ENCODE measurements at places on chromosomes 1 and 21.

- DNase-seq: no peak
Measured at GRCh38 chr1:53258216-53258615, 19.9 kb upstream of the MAGOH start.

- no peak for DNase-seq
Measured at GRCh38 chr1:209318181-209319056, 265.1 kb upstream of the CAMK1G start.

DNA sequence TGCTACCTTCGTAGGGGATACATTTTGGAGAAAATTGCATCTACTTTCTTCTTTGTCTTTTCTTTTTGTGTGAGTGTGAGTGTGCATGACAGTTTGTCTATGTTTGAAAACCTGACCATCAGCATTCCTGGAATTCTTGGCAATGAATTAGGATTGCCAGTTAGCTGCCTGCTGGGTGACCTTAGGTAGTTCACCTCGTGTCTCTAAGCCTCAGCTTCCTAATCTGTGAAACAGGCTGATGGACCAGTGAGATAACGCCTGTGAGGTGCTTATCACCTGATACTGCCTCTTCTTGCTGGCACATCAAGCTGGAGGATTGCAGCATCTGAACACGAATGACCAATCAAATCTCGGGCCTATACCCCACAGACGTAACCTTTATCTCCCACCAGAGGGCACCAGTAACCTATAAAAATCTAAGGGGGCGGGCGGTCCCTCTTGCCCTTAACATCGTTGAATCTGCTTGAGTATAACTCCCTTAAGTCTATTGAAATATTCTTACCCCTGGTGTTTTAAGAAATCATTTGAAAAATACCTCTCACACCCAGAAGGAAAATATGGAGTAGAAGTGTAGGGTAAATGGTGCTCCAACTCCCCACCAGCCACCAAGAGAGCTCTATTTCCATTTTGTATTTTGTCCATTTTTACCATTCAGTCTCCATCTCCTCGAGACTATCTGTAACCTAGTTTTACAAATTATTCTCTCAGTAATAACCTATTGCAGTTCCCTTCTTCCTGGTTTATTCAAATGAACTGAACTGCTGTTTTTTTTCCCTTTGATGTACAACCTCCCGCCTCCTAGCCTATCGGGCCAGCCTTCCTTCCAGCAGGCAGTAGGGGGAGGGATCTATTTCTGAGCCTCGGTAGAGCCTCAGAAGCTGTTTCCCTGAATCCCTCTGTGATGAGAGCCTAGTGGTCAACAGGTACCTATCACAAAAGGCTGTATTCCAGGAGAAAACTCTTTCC, 49.7 kb downstream of the MDM4 start:
- no peak for DNase-seq

GRCh38 chr1:99279525-99279924, 15.2 kb downstream of the PLPPR4 start:
- DNase-seq: no peak

- no peak for DNase-seq
Measured at GRCh38 chr1:41639332-41639936, 155.0 kb upstream of the EDN2 start.

- DNase-seq: peak; percentile 16
Measured at GRCh38 chr1:42380586-42381279, at the start of gene RIMKLA. TSS of gene RIMKLA (plus strand) at chr1:42380792. CDS start at chr1:42380935, 143 bp downstream.

- no peak for DNase-seq
Measured at GRCh38 chr1:172724765-172725613, 66.1 kb downstream of the FASLG start.

DNA sequence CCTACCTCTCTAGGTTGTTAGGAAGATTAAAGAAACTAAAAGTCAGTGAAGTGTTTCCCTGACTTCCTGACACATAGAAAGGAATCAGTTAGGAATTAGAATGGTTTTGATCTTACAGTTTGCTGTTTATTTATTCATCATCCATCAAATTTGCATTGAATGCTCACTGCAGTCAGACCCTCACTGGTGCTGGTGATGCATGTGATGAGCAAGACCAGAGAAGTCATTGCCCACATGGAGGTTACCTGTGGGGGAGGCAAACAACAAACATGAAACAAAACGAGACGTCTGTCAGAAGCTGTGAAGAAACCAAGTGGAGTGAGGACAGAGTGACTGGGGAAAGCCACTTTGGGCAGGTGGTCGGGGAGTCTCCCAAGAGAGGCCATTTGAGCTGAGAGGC, 6.4 kb downstream of the CTPS1 start:
- DNase-seq: no peak

GRCh38 chr1:208179263-208179816, 64.8 kb downstream of the PLXNA2 start:
- no peak for DNase-seq

GRCh38 chr1:47663286-47663685, 225.4 kb downstream of the FOXD2 start:
- DNase-seq: no peak

DNA sequence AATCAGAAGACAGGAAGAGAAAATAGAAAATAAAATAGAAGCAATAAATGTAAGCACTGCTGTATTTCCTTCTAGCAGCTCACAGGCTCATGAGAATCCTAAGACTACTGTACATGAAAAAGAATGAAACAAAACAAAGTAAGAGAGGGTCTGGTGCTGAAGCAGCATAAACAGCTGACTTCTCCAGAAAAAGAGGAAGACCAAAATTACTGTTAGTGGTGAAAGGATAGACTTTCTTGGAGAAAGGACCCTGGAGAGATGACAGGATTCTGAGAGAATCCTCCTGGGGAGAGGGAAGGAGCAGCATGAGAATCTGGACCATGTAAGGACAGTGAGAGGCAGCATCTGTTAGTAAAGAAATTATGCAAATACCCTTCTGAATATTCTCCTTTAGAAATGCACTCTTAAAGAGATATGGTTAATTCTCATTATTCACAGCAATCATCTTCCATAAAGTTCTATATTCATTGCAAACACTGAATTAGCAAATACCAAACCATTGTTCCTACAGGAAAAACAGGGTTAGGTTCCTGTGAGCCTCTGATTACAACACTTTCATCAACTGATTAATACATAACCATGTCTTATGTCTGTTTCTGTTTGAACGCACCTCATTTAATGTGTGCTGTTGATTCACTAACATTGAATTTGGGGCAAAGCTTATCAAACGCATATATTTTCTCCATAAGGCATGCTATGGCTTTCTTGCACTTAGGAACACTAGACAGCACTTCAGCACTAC, 17.0 kb downstream of the SLC25A24 start:
- no peak for DNase-seq

DNA sequence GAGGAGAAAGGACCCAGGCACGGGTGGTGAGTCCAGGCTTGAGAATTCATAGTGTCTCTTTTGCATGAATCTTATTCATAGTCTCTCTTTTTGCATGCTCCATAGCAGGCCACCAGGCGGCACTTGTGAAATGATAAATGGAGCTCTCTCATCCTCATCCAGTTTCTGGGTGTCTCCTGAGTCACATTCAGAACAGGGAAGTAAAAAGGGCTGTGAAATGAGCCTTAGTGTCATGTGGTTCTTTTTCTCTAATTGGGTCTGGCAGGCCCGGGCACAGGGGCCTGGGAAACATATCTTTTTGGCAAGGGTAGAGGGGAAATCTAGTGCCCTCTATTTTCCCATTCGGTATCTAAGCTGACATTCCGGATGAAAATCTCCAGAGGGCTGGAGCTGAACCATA, 19.1 kb upstream of the NCF2 start:
- DNase-seq: no peak

GRCh38 chr1:169107603-169108208, 1.2 kb downstream of the ATP1B1 start:
- no peak for DNase-seq

DNA sequence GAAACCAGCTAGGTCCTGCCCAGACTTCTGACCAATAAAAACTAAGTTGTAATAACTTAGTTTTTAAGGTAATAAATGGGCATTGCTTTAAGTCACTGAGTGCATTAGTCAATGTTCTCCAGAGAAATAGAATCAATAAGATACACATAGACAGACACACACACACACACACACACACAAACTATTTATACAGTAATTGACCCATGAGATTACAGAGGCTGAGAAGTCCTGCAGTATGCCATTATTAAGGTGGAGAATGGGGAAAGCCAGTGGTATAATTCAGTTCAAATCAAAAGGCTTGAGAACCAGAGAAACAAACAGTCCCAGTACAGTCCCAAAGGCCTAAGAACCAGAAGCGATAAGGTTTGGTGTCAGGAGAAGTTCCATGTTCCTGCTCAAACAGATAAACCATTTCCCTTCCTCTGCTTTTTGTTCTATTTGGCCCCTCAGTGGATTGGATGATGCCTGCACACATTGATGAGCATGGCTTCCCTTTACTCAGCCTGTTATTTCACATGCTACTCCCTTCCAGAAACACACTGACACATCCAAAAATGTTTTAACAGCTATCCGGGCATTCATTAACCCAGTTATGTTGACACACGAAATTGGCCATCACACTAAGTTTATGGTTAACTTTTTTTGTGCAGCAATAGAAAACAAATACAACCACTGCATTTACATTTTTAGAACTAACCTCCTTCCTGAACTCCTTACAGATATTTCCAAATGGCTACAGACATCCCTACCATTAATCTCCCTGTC, 828.2 kb upstream of the NCAM2 start:
- DNase-seq: no peak

DNA sequence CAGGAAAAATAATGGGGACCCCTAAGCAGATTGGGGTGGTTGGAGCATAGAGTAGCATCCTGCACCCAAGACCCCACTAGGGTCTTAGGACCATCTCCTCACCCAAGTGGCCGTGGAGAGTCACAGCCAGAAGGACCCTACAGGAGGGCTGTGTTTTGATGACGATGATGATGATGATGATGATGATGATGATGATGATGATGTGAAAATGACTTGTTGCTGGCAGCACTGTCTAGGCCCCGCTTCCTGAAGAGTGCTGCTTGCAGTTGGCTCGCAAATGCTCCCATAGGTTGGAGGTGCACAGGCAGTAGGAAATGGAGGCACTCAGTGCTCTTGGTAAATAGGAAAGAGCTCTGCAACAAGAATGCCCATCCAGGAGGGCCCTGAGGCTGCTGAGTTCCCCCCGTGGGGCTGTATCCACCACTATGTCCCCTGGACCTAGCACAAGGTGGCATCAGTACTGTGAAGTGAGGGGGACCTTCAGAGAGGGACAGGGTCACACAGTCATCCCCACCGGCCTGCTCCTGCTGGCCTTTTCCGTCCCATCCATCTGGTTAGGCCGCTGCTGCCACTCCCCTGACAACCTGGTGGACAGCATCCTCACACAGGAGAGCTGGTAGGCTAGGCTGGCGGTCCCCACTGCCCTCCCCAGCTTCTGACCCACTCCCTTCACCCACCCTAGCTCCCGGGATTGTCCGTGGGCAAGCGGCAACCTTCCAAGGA, 139.6 kb downstream of the FOXD2 start:
- DNase-seq: no peak

DNA sequence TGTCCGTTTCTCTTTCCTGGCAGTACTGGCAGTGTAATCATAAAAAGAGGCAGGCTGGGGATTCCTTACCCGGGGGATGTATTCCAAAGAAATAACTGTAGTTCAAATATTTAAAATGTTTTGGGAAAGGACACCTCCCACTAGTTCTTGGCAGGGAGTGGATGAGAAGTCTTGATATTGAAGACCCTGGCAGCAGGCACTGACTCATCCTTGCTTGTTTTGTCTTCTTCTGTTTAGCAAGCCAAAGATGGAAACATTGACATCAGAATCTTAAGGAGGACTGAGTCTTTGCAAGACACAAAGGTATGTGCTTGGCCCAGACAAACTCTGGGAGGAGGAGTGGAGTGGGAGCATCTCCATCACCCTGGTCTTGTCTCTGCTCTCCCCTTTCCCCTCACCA, 639 bp downstream of the IL20 start:
- DNase-seq: no peak

DNA sequence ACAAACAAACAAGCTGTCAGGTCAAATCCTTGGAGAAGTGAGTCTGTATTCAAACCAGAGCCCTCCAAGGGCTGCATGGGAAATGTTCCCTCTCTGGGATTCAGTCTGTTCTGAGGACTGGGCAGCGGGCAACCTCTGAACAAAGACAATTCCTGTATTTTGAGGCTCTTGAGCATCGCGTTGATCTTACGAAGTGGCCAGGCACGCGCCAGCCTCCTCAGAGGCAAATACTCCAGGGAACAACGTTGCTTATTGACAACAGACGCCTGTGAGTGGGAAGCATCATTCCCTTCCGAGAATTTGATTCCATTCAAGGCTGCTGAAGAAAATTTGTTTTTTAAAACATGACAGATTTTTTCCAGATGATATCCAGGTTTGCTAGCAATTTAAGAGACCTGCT, 20.0 kb upstream of the TACSTD2 start:
- no peak for DNase-seq

- peak; percentile 47 for DNase-seq
Measured at GRCh38 chr1:225962440-225962975, 21.5 kb upstream of the LEFTY2 start.

- no peak for DNase-seq
Measured at GRCh38 chr1:37017720-37018119, 16.6 kb downstream of the GRIK3 start.

DNA sequence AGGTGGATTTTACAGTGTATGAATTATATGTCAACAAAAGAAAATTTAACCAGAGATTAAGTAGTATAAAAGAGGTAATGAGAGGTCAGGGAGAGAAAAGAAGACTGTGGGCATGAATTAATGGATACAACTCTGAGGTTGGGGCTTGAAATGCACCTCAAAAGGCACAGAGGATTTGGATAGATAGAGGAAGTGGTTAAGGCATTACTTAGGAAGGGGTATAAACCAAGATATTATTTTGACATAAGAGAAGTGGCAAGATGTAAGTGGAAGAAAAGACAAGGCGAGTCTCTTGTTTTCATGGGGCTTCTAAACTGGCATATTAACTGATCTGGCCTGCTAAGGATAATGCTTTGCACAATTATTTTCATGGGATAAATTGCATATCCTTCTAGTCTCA, 34.1 kb downstream of the RAP1A start:
- no peak for DNase-seq

DNA sequence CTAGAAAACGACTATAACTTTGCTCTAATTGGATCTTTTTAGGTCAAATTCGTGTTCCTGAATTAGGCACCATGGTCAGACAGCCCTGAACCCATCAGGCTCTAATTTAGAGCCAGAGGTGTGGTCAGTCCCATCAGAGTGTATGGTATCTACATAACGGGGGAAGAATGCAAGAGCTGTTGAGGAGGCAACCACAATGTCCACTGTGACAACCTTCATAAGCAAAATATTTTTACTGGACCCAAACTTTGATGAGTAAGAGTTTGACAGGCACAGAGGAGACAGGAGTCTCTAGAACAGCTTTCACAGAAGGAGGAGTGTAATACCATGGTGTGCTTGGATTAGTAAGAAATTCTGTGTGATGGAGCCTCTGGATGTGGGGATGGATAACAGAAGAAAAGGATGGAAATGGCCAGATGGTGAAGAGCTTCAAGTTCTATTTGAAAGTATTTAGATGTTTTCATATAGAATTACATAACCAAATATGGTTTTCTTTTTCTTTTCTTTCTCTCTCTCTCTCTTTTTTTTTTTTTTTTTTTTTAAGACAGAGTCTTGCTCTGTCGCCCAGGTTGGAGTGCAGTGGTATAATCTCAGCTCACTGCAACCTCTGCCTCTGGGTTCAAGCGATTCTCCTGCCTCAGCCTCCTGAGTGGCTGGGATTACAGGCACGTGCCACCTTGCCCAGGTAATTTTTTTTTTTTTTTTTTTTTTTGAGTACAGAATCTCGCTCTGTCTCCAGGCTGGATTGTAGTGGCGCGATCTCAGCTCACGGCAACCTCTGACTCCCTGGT, 24.9 kb downstream of the UBE2U start:
- no peak for DNase-seq

GRCh38 chr1:199981584-199981983, 45.9 kb upstream of the NR5A2 start:
- DNase-seq: no peak

GRCh38 chr1:186050360-186050759, 316.2 kb downstream of the HMCN1 start:
- DNase-seq: no peak

GRCh38 chr1:247548769-247549182, at the start of gene GCSAML:
TSS of gene GCSAML (plus strand) at chr1:247549134. CDS start at chr1:247549192, 58 bp downstream.
- DNase-seq: no peak
